ENCODE measurements at places on chromosomes 11 and 22.

DNA sequence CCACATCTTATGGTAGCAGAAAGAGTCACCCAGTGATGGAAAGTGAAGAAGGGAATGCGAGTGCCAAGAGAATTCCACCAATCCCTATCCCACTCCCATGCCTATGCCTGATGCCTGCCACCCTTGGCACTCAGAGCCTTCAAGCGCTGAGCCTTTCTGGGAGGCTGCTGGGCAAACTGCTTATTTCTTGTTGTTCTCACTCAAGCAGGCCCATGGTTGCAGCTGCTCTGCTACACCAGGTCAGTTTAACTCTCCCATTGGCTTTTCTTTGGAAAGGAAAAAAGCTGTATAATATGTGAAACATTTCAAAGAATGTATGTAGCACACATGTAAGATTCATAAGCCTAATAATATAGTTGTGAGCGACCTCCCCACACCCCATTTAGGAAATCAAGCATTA is 41.4 kb downstream of the DGCR2 start:
- no peak for DNase-seq

DNA sequence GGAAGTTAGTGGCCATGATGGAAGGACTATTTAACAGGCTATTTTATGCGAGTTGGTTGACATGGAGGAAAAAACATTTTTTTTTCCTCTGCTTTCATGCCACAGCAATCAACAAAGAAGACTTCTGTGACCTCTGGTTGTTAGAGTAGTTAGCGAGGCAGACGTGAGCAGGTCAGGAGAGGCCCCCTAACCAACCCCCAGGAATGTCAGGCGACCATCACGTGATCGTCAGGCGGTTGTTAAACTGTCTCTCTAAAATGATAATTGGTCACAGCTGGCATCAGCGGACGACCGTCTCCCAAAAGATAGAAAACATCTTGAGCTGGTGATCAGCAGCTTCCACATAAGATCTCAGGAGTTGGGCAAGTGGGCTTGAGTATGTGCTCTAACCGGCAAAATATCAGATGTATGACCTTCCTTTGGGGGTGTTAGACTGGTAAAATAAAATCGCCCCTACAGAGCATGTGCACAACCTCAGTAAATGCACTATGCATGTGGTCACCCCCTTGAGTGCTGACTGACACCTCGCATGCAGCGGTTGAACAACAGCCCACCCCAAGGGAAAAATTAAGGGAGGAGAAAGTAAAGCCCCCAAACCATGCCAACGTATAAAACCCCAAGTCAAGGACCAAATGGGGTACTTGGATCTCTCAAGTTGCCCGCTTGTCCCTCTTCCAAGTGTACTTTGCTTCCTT is 20.9 kb upstream of the NARS2 start:
- no peak for DNase-seq

- DNase-seq: no peak
These were observed 72.7 kb downstream of the SBF2 start for GRCh38 chr11:10221342-10221741.

GRCh38 chr22:49503321-49503720 is 324.4 kb downstream of the BRD1 start:
- DNase-seq: no peak

- peak; percentile 52 for DNase-seq
These were observed 22.4 kb upstream of the MYH9 start for GRCh38 chr22:36409911-36410756.

DNA sequence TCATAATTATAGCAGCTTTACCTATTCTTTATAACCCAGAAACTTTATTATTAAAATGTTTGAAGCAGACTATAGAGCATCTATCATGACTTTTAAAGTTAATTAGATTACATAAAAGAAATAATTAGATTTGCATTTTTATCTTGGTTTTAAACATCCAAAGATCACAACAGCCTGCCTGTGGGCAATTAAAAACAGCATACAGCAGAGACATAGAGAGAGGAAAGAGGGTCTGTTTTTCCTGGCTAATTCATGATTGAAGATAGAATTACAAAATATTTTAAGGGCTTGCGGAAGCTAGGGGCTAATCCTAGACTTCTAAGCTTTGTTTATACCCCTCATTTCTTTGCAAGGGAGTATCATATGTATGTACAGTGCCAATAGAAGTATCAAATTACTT is 178.1 kb downstream of the SOX6 start:
- no peak for DNase-seq

DNA sequence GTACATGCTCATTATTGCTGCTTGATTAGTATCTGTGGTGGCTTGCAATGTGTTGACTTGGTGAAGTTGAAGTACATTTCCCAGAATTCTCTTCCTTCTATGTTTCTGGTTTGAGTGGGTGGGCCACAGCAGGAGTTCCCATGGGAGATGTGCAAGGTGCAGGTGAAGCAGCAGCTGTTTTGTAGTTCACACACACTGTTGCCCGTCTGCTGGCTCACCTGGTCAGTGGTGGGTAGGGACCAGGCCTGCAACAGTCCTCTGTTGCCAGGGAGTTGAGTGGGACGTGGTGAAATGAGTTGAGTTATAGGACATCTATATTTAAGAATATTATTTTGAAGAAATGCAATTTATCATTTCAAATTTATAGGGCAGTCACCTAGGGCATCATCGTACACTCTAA is 417.4 kb downstream of the TMEM135 start:
- no peak for DNase-seq

- no peak for DNase-seq
These were observed 21.4 kb downstream of the KIAA1671 start for GRCh38 chr22:24973872-24974271.

DNA sequence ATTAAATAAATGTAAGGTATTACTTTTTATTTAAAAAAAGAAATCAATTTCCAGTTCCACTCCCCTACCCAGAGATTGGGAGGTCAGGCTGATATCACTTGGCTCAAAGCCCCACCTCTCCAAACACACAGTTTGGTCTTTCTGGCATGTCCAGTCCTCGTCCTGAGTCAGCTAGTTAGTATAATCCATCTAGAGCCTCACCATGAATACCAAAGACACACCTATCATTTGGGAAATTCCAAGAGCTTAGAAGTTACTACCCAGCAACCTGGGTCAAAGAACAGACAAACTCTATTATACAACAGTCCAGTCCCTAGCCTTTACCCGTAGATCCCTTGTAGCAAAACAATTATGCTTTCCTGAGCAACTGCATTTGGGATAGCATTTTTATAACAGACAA is 9.4 kb downstream of the TREH start:
- no peak for DNase-seq

DNA sequence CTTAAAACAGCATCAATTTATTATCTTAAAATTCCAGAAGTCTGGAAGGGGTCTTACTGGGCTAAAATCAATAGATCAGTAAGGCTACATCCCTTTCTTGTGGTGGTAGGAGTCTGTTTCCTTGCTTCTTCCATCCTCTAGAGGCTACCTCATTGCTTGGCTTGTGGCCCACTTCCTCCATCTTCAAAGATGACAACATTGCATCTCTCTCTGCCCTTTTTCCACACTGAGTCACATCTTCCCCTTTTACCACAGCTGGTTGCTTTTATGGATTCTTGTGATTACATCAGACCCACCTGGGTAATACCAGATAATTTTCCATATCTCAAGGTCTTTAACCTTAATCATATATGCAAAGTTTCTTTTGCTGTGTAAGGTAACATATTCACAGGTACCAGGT is 60.9 kb downstream of the GRIA4 start:
- DNase-seq: no peak

GRCh38 chr22:17581056-17581455 is 17.8 kb downstream of the SLC25A18 start:
- DNase-seq: no peak

GRCh38 chr22:23376256-23376655 is 195.9 kb downstream of the BCR start:
- DNase-seq: no peak

DNA sequence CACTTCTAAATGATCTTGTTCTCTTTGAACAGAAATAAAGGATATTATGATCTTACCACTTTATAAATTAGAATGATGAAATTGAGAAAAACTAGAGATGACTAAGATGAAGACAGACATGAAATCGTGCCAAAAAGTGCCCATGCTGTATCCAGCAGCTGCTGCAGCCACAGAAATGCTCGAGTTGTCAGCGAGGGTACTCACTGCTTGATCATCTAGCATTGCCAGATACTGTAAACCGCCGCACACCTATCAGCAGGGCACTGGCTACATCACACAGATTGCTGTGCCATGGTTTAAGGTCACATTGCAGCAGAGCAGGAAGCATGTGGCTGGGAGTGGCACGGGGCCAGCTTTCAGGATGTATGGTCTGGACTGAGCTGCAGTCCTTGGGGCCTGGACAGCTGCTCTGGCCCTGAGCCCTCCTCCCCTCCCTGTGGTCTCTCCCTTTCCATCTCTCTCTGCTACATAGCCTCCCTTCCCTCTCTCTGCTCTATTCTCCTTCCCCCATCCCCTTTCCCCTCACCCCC is 51.0 kb upstream of the SEPTIN5 start:
- DNase-seq: no peak

- DNase-seq: no peak
These were observed 10.9 kb downstream of the MUC2 start for GRCh38 chr11:1085440-1086170.

GRCh38 chr22:48340727-48341709 is 1486.7 kb downstream of the BRD1 start:
- DNase-seq: no peak

- DNase-seq: no peak
These were observed 58.0 kb upstream of the CCND1 start for GRCh38 chr11:69582756-69583467.

- DNase-seq: peak; percentile 53
These were observed 7.5 kb downstream of the FREY1 start for GRCh38 chr11:45899448-45900174.

DNA sequence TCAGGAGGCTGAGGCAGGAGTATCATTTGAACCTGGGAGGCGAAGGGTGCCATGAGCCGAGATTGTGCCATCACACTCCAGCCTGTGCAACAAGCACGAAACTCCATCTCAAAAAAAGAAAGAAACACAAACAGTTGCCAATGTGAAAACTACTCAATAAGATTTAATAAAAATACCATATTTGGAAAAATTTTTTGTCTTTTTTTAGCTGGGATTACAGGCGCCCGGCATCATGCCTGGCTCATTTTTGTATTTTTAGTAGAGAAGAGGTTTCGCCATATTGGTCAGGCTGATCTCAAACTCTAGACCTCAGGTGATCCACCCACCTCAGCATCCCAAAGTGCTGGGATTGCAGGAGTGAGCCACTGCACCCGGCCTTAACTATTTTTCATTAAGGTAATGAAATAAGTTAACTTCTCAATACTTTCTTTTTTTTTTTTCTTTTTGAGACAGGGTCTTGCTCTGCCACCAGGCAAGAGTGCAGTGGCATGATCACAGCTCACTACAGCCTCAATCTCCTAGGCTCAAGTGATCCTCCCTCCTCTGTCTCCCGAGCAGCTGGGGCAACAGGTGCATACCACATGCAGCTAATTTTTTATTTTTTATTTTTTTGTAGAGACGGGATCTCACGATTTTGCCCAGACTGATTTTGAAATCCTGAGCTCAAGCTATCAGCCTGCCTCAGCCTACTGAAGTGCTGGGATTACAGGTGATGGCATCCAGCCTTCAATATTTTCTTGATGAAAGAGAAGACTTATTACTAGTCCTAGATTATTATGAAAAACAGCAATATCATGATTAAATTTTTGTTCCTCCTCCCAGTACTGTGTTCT is 4746.2 kb upstream of the OR11H1 start:
- no peak for DNase-seq

GRCh38 chr22:48594757-48595510 is 1232.7 kb downstream of the BRD1 start:
- no peak for DNase-seq

DNA sequence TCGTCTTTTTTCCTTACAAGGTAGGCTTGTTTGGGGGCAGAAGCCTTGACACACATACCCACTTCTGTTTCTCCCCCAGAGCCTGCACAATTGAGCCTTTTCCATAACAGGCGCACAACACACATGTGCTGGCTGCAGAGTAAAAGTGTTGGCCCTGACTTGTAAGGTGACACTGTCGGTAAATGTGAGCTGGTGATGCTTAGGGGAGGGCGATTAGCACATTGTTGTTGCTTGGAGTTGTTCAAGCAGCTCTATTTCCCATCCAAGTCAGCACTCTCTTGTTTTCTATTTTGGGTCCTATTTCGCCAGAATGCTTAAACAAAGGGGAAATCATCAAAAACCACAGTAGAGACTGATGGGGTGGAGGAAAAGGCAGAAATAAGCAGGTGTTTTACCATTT is 51.9 kb upstream of the PTPRJ start:
- DNase-seq: no peak
